Activated CD4-positive, alpha-beta T cell treated with anti-CD3 and anti-CD28 coated beads, Interleukin-2, amount 50 U/mL, for 48 hours (primary cell): ENCODE measurements at places on chromosomes 13 and 19.

DNA sequence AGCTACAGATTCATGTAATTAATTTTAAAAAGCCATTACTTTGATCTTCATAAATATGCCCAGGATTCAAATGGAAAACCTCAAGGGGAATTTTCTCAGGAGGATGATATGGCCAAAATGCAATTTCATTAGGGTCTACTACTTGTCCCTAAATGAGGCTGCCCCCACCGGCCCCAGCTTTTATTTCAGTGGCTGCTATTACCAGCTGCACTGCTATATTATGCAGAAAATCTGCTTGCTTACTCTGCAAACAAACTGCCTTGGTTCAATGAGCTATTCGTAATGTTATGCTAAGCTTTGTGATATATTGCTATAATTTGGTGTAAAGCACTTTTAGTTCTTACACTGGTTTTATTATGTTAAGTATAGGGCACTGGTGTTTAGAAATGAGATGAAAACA is 137.3 kb upstream of the TMTC4 start:
- DNase-seq = no peak

GRCh38 chr13:43742911-43743310 is 43.9 kb downstream of the ENOX1 start:
- DNase-seq = no peak

DNA sequence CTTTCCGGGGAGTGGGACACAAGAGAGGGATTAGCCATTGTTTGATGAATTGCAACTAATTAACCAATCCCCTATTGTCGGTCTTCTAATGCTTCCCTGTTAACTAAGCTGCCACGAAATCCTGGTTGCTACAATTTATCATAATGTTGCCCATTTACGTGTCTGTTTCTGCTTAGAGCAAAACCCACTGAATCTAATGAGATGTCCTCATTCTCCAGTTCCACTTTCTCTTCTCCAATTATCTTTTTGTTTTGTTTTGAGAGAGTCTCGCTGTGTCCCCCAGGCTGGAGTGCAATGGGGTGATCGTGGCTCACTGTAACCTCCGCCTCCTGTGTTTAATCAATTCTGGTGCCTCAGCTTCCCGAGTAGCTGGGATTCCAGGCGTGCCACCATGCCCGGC is 5.2 kb upstream of the DPP9 start:
- DNase-seq = no peak

- DNase-seq = no peak
Measured at GRCh38 chr13:40681341-40682146, 15.1 kb upstream of the FOXO1 start.

DNA sequence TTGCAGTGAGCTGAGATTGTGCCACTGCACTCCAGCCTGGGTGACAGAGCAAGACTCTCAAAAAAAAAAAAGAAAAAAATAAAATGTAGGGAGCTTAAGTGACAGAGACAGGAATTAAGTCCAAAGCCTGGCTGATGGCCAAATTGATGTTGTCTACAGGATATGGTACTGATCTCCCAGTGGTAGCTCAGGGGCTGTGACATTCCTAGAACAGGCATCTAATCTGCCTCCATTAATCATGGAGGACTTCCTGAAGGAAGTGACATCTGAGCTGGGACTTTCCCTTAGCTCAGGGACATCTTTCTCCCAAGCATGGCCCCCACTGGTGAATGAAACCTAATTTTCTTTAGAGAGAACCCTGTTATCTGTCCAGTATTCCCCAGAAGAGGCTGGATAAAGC is 11.4 kb upstream of the EDDM13 start:
- DNase-seq = no peak

- no peak for DNase-seq
Measured at GRCh38 chr13:19596086-19596485, 34.8 kb upstream of the TPTE2 start.

DNA sequence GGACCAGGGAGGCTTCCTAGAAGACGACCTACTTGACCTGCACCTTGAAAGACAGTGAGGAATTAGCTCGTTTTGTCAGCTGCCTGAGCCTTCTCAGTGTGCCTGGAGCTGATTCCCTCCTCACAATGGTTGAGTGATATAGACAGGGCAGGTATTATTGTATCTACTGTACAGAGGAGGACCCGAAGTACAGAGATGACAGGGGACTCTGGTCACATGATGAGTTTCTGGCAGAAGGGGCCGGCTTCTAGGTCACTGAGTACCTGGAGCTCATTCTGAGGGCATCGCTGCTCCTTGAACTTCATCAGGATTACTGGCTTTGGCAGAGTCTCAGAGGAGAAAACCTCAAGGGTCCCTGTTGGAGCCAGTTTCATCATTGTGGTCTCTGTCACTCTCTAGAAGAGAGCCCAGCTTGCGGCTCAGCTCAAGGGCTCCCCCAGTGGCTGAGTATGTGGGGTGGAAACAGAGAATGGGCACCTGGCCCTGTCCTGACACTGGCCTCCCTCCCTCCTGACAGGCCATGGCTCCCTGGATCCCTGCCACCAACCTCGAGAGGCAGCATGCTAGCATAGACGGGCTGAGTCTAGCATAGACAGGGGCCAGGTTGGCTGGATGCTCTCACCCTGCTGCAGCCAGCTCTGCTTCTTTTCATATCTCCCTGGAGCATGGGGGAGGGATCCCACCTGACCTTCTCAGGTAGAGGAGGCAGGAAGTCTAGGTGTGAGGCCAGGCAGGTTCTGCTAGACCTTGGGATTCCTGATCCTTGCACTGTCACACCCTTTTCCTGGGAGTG is 38.7 kb downstream of the NFIX start:
- peak; percentile 54 for DNase-seq

DNA sequence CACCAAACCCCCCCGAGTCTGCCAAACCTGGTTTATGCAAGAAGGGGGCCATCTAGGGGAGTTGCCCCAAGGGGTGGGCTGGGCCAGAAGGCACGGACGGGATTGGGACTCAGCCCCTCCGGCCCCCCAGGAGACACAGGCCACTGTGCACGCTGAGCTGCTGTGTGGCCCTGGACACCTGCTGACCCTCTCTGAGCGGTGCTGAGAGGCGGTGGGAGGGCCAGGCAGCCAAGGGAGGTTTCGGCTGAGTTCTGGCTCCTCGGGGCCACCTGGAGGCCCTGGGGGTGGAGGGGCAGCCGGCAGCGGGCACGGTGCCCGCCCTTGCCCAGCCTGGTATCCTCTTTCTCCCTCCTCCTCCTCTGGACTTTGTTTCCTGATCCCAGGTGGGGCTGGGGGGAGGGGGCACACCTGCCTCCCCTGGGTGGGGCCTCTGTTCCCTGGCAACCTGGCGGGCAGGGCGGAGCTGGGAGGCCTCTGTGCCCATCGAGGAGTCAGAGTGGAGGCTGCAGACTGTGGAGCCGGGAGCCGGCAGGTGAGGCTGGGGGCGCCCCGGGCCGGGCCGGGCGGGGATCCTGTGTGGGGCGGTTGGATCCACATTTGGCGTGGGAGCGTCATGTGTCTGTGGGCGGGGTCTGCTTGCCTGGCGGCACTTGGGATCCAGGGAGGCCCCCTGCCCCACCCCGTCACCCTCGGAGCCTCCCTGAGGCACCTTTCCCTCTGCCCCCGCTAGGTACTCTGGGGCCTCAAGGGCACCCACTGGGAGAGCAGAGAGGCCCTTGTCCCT is at the start of gene MISP:
Gene MISP (plus strand): TSS at position 473 of the 784 bp plus-strand sequence. CDS start 5,835 bp downstream, outside the sequence.
- DNase-seq = no peak

- no peak for DNase-seq
Measured at GRCh38 chr13:31267126-31267784, 67.5 kb downstream of the B3GLCT start.

- peak; percentile 54 for DNase-seq
Measured at GRCh38 chr19:16571822-16572331, 338 bp downstream of the SLC35E1 start.

GRCh38 chr19:2494447-2495129 is 18.7 kb downstream of the GADD45B start:
- peak; percentile 60 for DNase-seq

DNA sequence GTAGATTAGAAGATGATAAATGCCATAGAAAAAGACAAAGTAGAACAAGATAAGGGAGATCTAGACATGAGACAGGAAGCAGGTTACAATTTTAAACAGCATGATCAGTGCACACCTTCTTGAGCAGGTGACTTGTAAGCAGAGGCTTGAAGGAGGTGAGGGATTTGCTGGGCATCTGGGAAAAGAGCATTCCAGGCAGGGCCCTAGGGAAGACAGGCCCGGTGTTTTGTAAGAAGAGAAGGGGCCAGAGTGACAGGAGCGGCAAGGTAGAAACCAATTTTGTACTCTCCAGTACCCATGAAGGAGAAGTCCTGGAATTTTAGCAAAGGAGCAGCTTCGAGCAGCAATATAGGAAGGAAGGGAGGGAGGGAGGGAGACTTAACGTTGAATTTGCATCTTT is 296.5 kb downstream of the MZT1 start:
- no peak for DNase-seq

- DNase-seq = peak; percentile 52
Measured at GRCh38 chr19:3547301-3547731, 8.3 kb downstream of the TEKTIP1 start.

DNA sequence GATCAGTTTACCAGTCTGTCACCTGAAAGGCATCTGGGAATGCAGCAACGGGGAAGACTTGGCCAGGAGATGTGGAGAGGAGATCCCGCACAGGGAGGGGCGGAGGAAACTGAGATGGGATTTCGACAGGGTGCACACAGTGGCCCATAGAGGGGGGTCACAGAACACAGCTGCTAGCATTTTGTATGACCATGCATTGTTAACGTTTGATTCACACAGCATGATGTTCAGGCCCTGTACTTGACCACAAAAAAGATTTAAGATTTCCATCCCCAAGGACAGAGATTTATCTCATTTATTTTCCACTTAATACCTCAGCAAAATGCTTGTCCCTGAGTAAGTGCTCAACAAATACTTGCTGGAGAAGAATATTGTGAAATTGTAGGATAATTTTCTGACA is 63.2 kb downstream of the RAB20 start:
- no peak for DNase-seq

- no peak for DNase-seq
Measured at GRCh38 chr13:72163678-72164077, 296.7 kb upstream of the DACH1 start.

DNA sequence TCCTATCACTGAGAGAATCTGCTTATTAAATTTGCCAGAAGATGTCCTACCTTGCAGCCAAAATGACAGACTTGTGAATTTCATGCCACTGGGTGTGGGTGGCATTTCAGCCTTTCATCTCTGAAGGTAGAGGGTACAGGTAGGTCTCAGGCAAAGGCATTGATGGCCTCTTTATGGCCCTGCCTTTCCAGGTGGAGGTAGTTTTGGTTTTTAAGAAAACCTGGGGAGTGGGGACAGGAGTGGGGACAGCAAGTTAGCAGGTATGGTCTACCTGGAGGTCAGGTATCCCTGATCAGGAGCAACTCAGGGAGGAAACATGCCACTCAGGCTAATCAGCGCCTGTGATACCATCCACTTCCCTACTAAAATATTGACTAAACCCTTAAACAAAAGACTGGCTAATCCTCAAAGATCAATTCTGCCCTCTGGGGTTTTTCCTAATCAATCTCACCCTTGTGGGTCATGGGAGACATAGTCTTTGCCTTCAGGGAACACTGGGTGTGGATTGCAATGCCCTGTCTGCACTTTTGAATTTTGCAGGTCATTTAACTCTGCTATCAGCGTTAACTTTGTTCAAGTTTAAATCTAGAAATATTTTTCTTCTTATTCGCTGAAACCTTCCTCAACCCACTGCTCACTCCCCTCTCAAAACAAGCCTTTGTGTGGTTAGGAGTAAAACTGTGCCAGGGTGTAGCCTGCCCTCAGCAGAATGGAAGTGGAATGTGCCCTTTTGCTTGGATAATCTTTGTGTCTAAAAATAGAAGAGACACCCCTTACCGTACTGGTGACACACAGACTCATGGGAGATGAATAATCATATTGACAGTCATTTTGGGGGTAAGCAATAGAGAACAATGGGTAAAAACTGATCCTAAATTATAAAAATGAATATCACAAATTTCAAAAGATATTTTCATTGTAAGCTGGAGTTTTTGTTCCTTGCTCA is 233.7 kb downstream of the COG6 start:
- DNase-seq = no peak

GRCh38 chr13:41627425-41627824 is 170.1 kb downstream of the RGCC start:
- DNase-seq = no peak

GRCh38 chr19:40684280-40684679 is 6.2 kb downstream of the NUMBL start:
- DNase-seq = no peak

DNA sequence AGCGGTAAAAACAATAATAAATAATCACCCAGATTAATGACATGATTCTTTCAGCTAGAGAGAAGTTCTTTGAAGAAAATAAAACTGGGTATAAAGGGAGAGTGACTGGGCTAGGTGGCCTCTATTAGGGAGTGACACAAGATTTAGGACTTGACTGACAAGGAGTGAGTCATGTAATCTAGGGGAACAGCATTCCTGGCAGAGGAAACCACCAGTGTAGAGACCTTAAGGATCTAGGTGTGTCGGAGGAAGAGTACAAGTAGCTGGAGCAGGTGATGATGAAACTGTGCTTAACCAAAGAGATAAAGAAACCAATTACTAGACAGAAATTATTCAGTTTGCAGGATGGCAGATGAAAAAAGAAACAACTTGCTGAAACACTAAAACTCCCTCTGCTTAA is 248.0 kb downstream of the RFC3 start:
- DNase-seq = no peak

DNA sequence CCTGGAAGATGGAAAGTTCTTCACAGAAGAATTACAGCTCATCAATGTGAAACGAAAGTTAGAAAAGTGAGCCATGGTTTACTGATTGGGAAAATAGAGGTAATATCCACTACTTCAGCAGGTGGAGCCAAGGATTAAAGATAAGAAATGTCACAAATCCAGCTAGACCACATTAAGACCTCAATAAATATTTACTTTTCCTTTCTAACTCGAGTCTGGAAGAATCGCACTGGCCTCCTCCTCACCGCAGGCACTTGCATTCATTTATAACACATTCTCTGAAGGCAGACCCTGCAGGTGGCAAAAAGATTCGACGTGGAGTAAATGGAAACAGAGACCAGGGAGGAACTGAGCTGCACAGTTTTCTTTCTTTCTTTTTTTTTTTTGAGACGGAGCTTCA is 7.4 kb downstream of the SLC35E1 start:
- no peak for DNase-seq

DNA sequence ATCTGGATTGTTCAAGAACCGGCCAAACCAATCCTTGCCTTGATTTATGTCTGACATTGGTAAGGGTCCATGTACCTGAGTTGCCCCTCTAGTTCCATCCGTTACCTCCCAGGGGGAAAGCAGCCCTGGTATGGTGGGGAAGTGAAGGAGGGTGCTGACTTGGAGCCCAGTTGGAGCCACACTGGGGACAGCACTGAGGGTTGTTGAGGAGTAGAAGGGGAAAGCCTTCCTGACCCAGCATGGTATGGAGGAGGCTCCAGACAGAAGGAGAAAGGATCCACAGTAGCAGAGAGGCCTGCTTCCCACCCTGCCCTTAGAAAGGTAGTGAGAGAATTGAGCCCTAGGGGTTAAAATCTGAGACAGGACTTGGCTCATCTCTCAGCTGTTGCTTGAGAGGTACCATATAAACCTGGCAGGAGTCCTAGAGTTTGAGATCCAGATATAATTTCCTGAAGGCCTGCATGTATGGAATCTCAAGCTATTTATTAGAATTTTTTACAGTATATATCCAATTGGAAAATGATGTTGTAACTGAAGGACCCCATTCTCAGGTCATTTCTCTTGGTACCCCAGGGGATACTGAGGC is 16.7 kb upstream of the FCGBP start:
- no peak for DNase-seq
